ENCODE measurements at places on chromosomes 4 and X.

DNA sequence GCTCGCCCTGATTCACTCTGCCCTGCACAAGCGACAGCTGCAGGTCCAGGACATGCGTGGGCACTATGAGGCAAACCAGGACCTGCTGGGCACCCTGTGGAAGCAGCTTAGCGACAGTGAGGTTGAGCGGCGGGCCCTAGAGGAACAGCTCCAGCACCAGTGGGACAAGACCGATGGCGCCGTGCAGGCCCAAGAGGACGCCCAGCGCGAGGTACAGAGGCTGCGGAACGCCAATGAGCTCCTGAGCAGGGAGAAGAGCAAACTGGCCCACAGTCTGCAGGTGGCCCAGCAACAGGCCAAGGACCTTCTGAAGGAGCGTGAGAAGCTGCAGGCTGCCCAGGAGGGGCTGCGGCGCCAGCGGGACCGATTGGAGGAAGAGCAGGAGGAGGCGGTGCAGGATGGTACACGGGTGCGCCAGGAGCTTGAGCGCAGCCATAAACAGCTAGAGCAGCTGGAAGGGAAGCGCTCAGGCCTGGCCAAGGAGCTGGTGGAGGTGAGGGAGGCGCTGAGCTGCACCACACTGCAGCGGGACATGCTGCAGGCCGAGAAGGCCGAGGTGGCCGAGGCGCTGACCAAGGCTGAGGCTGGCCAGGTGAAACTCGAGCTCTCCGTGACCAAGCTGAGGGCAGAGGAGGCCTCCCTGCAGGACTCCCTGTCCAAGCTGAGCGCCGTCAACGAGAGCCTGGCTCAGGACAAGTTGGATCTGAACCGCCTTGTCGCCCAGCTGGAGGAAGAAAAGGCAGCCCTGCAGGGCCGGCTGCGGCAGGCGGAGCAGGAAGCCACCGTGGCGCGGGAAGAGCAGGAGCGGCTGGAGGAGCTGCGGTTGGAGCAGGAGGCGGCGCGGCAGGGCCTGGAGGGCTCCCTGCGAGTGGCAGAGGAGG, 12.8 kb downstream of the SMIM10L2A start:
- DNase-seq = no peak

GRCh38 chrX:65241059-65241721, 264.9 kb upstream of the ZC4H2 start:
- DNase-seq = no peak

DNA sequence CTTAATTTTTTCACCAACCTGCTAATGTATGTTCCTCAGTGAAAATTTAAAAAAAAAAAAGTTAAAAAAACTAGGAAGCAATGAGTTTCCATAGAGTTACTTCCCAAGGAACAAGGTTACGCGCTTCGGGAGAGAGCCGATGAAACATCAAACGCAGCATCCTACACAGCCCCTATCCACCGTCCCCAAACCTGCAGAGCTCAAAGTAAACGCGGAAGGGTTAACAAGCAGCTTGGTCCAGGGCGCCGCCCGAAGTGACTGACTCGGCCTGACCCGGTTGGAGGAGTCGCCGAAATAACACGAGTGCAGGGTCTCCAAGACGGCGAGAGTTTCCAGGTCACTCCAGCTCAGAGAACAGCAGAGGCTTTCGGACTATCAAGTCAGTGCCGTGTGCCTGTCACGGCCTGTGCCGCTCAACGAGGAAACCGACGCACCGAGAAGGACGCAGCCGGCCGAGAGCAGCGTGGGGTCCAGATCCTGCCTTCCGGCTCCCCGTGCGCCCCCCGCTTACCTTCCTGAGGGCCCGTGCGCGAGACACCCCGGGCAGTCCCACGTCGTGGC, 512 bp downstream of the NOP14 start:
- no peak for DNase-seq

GRCh38 chr4:105327956-105328355, 145.9 kb downstream of the PPA2 start:
- DNase-seq = no peak

DNA sequence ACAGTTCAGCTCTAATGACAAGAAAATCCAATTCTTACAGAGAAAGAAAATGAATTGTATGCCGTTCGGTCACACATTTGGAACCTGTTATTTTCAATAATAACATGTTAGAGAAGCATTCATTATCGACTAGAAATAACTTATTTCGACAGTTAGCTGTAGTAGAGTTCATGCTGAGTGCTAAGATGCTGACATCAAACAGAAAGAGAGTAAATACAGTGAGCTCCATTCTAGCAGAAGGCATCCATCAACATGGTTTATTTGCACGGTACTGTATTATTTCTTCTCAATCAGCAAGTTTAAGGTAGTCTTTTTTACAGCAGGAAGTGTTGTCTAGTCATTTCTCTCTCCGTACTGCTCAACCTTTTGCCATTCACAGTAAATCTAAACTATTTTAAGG, 732.1 kb downstream of the STIM2 start:
- no peak for DNase-seq

- no peak for DNase-seq
Observed at GRCh38 chr4:71050809-71051208, 57.4 kb downstream of the DCK start.

DNA sequence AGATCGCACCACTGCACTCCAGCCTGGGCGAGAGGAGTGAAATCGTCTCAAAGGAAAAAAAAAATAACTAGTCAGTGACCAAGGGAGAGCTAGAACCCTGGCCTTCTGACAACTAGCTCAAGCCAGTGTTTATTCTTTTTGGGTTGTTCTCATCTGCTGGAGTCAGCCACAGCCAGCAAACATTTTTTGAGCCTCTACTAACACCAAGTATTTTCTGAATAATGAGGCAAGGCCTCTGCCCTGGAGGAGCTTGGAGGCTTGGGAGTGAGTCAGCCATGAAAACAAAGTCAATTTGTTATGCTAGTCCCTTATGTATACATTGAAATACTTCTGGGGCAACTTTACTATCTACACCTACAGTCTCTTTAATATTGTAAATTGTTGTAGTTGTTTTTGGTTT, 46.5 kb downstream of the TMA16 start:
- DNase-seq = no peak

GRCh38 chrX:134547047-134547679, 87.2 kb downstream of the HPRT1 start:
- no peak for DNase-seq

DNA sequence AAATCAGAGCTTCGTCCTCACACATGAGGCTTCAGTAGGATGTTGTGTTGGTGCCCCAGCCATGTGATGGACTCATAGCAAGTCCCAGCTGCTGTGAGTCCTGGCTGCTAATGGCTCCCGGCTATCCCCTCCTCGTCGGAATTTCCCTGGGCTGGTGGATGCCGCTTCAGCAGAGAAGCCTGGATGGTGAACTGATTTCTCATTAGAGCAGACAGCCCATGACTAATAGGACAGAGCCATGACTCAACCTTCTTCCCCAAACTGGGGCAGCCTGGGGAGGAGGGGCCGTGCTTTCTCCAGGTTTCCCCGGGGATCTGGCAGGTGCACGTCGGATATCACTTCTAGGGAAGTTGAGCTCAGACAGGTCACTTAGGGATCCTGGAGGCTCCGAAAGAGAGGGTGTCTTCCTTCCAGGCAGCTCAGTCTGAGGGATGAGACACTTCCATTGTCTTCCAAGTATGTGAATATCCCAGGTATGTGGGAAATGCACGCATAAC, 112.7 kb downstream of the ASMT start:
- DNase-seq = no peak

GRCh38 chrX:40007131-40007755, 90.5 kb downstream of the BCOR start:
- DNase-seq = no peak

DNA sequence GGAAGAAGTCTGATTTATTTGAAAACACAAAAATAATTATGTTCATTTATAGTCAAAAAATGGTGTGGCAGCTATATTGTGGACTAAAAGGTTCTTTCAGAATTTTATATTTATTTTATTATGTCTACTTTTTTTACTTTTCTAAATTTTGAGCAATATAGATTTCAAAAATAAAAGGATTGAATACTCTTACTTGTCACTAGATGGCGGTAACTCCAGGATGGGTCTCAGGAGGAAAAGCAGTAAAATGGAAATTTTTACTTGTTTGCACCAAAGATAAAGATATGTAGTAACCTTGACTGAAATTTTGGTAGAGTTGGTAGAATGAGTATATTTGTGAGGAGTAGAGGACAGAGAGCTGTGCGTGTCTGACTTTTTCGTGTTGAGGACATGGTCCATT, 14.5 kb upstream of the DACH2 start:
- no peak for DNase-seq

GRCh38 chr4:134544303-134544770, 342.7 kb upstream of the PABPC4L start:
- DNase-seq = no peak

- DNase-seq = no peak
Observed at GRCh38 chrX:133265331-133265730, 47.2 kb upstream of the TFDP3 start.

- no peak for DNase-seq
Observed at GRCh38 chr4:179163147-179163546, 1720.9 kb upstream of the AGA start.

GRCh38 chr4:54587107-54587891, 70.5 kb upstream of the KIT start:
- DNase-seq = no peak
